ENCODE measurements at places on chromosomes 2 and 18. TPM values are rescaled to one million over a fixed set of nuclear protein-coding genes. Genes with fewer than 3 reads are reported as not detected.

Gene LRRC30
- total RNA-seq = not detected

DNA sequence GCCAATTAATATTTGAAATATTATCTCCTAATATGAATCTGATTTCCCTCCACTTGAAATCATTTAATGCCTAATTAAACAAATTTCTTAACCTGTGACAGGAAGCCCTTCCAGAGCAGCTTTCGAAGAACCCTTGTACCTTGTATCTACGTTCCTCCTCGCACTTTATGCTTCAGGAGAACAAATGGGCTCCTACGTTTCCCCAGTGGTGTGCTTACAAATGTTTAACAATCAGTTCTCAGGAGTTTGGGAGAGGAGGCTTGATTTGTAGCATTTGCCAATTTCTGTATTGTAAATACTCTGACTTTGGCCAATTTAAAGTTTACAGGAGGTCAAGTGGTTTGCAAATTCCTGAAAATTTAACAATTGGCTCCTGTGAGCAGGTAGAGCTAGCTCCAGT lies 327.8 kb downstream of the THSD7B start:
- no peak for DNase-seq

DNA sequence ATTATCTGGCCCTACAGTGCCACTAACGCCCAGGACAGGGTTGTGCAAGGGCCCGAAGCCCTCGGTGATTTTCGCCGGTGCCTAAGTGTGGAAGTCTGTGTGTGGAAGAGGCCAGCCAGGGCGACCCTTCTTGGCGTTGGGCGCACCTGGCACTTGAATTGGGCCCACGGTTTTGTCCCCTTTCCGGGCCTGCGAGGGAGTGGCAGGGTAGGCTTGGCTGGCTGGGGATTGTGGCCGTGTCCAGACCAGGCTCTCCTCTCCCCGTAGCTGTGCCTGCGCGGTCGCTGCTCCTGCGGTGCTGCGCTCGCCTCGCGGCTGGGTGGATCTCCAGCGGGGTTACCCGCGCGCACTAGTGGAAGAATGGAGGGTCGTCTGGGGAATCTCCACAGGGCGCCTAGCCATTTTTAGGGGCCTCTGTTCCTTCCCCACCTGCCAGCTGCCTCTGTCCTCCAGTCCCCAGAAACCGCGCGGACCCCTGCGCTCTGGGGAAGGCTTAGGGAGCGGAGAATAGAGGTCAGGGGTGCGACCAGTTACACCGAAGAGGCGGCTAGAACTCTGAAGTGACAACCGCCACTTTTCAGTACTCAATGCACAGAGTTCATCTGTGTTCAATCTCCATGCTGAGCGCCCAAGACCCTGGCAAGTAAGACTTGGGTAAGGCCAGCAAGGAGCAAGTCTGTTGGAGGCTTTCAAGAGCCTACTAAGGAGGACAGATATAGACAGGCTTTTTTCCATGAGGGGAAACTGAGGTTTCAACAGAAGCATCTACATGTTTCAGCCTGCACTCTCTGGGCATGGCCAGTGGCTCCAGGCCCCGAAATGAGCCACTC lies 16.0 kb downstream of the EVX2 start:
- no peak for DNase-seq

DNA sequence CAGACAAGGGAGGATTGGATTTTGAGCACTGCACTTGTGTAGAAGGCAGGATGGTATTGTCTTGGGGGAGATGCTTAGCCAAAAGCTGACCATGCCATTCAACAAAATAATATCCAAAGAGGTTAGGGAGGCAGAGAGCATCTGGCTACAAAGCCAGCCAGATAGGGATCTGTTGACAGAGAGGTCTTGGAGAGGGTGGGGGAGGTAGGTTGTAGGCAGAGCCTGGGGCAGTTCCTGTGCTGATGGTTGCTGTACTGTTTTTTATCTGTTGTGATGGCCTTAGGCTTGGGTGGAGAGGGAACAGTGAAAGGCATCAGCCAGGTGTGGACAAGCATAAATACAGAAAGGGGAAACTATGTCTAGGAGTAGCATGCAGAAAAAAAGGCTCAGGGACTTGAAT lies 100.9 kb downstream of the AQP4 start:
- DNase-seq = no peak

GRCh38 chr2:120722246-120722567 lies 13.5 kb upstream of the GLI2 start:
- no peak for DNase-seq

- no peak for DNase-seq
These were observed 19.2 kb downstream of the PMAIP1 start for GRCh38 chr18:59918997-59919396.

- no peak for DNase-seq
These were observed 248.0 kb downstream of the TMEM182 start for GRCh38 chr2:103009871-103010270.

GRCh38 chr2:193276069-193276468 lies 1081.3 kb upstream of the TMEFF2 start:
- no peak for DNase-seq

DNA sequence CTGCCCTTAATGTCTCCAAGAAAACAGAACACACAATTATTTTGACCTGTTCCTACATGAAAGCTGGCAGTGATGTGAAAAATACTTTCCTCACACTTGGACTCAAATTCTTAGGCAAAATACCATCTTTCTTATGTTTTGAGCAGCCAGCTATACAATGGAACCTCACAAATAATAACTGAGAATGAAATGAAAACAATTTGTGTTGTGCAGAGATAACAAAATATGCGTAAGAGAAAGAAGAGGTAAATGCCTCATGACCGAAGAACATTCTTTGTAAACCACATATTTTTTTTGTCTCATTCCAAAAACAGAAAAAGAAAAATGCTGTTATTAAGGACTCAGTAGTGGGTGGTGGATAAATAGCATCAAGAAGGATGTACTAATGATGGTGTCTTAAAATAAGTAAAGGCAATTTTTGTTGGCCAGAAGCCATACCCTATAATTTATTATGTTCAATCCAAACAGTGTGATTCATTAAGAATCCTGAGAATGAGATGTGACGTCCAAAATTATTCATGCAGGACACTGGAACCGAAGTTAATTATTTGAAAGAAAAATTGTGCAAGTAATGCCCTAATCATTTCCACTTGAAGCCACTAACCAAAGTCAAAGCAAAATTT lies 193.0 kb upstream of the NETO1 start:
- DNase-seq = peak; percentile 97
